ENCODE measurements at places on chromosomes 3 and 15.

DNA sequence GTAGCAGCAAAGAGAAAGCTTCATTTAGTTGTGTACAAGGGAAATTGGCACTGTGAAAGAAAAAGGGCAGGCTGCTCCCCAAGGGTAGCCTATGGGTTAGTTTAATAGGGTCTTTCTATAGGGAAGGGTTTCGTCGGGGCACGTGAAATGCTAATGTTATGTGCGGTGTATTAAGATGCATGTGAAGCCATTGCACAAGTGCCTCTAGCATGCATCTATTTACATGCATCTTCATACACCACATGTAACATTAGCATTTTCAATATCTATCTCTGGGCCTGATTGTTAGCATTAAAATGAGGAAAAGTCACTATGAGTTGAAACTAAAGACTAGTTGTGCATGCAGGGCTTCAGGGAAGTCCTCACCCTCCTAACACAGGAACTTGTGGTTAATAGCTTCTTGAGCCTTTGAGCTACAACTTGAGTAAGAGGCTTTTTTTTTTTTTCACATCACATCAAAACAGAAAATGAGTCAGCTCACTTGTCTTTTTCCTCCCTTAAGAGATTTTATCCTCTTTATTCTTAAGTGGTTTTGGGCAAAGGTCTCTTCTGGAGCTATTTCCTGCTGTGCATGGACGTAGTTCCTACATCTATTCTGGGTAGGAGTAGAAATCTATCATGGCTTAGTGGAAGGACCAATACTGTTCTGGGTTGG, 613.4 kb downstream of the ZPLD1 start:
- no peak for DNase-seq

DNA sequence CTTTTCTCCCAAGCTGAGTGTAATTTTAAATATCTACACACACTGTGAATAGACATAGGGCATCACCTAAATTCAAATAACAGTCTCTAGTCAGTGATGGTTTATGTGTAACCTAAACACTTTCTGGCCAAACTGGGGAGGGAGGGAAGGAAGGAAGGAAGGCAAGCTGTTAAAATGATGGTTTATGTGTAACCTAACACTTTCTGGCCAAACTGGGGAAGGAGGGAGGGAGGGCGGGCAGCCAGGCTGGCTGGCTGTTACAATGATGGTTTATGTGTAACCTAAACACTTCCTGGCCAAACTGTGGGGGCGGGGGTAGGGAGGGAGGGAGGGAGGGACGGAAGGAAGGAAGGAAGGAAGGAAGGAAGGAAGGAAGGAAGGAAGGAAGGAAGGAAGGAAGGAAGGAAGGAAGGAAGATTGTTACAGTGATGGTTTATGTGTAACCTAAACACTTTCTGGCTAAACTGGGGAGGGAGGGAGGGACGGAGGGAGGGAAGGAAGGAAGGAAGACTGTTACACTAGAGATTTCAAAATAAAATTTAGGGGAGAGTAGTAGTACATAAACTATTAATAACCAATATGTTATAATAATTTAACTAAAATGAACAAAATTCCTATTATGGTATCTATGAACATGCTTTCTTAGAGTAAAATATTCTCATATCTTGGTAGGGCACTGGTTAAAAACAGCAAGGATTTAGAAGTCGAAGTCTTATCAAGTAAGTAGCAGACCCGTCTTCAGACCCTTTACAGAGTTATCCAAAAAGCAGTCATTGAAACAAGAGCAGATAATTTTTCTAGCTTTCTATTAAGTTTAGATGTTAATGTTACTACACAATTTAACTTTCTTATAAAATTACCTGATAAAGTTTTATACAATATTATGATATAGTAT, 148.1 kb downstream of the LMLN start:
- no peak for DNase-seq

GRCh38 chr3:154062513-154062912, 58.7 kb upstream of the ARHGEF26 start:
- DNase-seq = no peak

GRCh38 chr3:50345586-50346234, at the start of gene ZMYND10:
TSS of gene ZMYND10 (minus strand) at chr3:50345732. CDS start at chr3:50345579, 153 bp downstream.
- DNase-seq = peak; percentile 13

- DNase-seq = no peak
These were observed 5.2 kb upstream of the WDR5B start for GRCh38 chr3:122421101-122421500.

DNA sequence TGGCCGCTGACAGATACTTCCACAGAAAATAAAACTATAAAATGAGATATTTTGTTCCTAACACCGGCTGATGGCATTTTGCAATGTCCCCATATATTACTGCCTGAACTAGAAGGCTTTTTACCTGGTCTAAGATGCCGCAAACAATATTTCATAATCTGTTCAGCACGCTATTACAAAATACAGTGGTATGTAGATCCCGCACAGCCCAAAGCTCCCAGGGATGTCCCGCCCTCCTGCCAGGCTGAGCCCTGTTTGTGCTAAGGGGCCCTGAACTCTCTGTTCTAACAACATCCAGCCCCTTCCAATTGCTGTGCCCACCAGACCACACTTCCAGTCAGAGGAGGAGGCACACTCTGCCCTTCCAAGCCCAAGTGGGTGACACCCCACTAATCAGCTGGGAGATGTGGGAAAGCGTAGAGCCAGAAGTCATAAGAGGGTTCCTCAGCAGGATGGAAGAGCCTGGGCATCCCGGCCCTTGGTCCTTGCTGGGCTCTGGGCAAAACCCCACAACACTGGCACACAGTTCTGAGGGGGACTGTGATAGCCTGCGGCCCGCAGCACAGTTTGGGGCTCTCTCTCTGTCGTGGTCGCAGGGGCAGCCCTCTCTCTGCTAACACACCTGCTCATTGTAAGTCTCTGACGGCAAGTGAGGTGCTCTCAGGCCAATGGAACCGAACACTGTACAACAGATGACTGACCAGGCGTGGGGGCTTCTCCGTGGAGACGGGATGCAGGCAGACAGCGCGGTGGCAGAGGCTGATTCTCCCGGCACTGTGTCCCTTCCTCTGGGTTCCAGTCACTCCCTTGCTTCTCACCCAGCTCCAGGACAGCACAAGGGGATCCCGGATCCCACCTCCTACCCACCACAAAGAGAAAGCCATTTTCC, 55.2 kb downstream of the PCSK6 start:
- no peak for DNase-seq

GRCh38 chr3:6785726-6786125, 75.2 kb upstream of the GRM7 start:
- no peak for DNase-seq

GRCh38 chr3:172752651-172753050, 2.1 kb downstream of the ECT2 start:
- DNase-seq = no peak

DNA sequence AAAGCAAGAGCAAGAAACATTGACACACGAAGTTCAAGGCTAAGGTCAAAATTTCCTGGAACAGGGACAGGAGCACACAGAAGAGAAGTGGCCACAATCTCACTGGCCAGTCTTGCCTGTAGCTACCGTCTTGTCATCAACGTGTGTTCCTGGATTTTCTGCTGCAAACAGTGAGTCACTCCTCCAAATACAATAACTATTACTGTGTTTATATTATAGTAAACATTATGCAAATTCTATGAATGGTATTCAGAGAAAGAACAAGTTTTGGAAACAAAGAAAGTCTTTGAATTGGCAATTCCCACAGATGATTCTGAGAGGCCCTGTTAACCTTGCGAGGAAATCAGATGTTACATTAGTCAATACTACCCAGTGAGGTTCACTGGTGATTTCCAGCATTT, 220.5 kb downstream of the FAM43A start:
- no peak for DNase-seq

GRCh38 chr3:155038203-155038554, 41.9 kb upstream of the MME start:
- no peak for DNase-seq

GRCh38 chr15:90869601-90870353, 1.4 kb downstream of the FURIN start:
- peak; percentile 90 for DNase-seq

GRCh38 chr3:42119561-42120355, 28.6 kb downstream of the TRAK1 start:
- DNase-seq = no peak

GRCh38 chr15:48877630-48878595, at the start of gene EID1:
TSS of gene EID1 (plus strand) at chr15:48878134. CDS start at chr15:48878177, 43 bp downstream.
- peak; percentile 76 for DNase-seq

DNA sequence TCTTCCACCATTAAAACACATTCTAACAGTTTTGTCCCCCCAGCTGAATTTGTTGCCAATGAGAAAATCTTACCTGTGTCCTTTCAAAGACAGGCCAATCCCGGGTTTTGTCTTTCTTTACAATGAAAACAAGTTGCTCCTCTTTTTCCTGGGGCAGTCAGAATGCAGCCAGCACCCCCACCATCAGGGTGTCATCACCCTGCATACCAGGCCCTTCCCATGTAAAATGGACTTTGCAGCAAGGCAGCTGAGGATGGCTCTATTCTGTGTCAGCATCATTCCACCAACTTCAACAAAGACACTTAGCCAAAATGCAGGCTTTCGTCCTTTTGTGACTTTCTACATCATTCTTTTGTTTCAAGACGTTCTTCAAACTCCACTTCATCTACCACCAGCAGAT, 490.9 kb downstream of the OCA2 start:
- DNase-seq = no peak

Data from NCI-H510A (cell line).